ENCODE measurements at places on chromosomes 1 and 21. TPM values are rescaled to one million over a fixed set of nuclear protein-coding genes. Genes with fewer than 3 reads are reported as not detected.

The FBLIM1 gene
- 198 TPM for total RNA-seq

The DCDC2B gene
- total RNA-seq, result not detected

DNA sequence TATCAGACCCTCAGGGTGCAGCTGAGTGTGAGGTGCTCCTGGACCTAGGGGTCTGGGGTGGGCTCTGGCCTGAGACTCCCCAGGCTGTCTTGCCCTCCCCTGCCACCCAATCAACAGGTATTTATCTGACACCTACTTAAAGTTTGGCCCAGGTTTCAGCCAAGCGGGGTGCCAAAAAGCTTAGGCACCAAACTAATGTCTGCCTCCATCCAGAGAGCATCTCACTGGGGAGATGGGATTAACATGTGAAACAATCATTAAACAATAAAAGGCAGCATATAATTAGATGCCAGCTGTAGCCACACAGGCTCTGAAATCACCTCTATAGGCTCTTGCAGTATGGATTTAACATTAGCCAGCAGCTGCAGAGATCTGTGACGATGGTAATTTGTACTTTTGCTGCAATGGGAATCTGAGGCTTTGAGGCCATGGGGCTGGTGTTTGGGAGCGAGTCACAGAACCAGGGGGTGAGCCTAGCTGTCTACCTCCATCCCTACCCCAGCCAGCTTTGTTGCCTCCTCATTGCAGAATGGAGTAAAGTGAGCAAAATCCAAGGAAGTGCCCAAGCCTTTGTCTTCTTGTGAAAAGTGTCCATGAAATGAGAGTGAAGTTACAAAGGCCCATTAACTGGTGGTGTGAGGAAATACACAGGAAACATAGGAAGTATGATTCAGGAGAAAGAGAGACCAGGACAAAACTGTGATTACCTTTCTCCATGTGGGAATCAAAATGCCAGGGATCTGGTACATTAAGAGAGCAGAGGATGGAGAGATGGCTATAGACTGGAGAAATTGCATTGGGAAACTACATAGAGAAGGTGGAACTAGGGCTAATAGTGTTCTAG, 36.1 kb downstream of the EIF2D start:
- peaks cover 7% of the 10 kb centered on the region for H3K27me3 ChIP-seq
- H3K4me3 ChIP-seq, result no peak overlapping the region
- no peak overlapping the region for H3K27ac ChIP-seq
- H3K4me1 ChIP-seq, result peaks cover 14% of the 10 kb centered on the region
- H3K36me3 ChIP-seq, result no peaks in the 10 kb centered on the region

DNA sequence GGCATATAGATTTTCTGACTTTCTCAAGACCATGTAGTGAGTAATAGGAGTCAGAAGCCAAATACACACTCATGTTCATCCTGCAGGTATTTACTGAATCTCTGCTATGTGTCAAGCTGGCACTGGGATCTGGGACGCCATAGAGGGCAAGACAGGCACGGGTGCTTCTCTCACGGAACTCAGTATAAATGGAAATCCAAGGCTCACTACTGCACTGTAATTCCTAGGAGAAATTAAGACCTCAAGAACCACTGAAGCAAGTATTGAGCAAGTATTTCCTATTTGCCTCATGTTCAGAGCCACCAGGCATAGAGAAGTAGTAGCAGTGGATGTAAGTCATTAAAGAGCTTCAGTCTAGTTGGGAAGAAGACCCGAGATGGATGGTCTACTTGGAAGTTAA, 38.9 kb downstream of the EIF2D start:
- no peak for DNase-seq
- no peak overlapping the region for H3K27ac ChIP-seq
- H3K4me1 ChIP-seq, result peaks cover 14% of the 10 kb centered on the region
- H3K27me3 ChIP-seq, result peaks cover 10% of the 10 kb centered on the region
- H3K4me3 ChIP-seq, result no peak overlapping the region

- no peaks in the 10 kb centered on the region for H3K36me3 ChIP-seq
- peaks cover 9% of the 10 kb centered on the region for H3K27me3 ChIP-seq
- no peak overlapping the region for H3K4me3 ChIP-seq
- no peak overlapping the region for H3K27ac ChIP-seq
- H3K4me1 ChIP-seq, result peaks cover 6% of the 10 kb centered on the region
Measured at GRCh38 chr1:111476761-111477309, 3.1 kb downstream of the C1orf162 start.

The TEDDM1 gene
- not detected for total RNA-seq

- no peak for DNase-seq
- peaks cover 32% of the 10 kb centered on the region for H3K4me1 ChIP-seq
- no peak overlapping the region for H3K4me3 ChIP-seq
- no peaks in the 10 kb centered on the region for H3K36me3 ChIP-seq
- no peak overlapping the region for H3K27ac ChIP-seq
Measured at GRCh38 chr1:199685369-199685768, 342.1 kb upstream of the NR5A2 start.

The OR2T35 gene
- total RNA-seq, result not detected

The AMY1C gene
- not detected for total RNA-seq

GRCh38 chr1:162366671-162367070, 10.0 kb downstream of the SPATA46 start:
- peaks cover 13% of the 10 kb centered on the region for H3K36me3 ChIP-seq
- no peak for DNase-seq
- no peak overlapping the region for H3K27ac ChIP-seq
- no peak overlapping the region for H3K4me3 ChIP-seq

The C1orf116 gene
- 0.08 TPM for total RNA-seq

- H3K4me3 ChIP-seq, result no peak overlapping the region
- no peak for DNase-seq
- H3K4me1 ChIP-seq, result peaks cover 8% of the 10 kb centered on the region
- H3K36me3 ChIP-seq, result no peaks in the 10 kb centered on the region
- H3K27ac ChIP-seq, result no peak overlapping the region
Measured at GRCh38 chr1:109259674-109260557, 10.6 kb downstream of the CELSR2 start.

DNA sequence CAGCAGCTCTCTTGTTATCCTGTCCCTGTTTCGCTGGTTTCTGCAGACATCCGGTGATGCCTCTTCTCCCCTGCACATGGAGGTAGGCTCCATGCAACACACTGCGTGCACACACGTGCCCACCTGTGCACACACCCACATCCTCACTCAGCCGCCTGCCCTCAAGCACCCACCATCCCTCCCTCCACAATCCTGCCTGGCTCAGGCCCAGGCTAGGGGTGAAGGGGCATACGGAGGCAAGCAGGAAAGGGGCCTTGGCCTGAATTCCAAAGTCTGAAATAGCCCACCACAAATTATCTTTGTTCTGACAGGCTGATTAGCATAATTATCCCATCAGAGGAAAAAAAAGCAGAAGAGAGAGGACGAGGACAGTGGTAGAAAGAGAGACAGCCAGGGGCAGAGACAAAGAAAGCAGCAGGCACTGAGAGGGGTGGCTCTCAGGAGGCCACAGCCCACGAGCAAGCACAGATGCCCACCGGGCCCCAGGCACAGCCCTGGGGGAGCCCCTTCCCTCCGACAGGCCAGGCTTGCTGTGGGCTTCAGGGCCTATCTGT, 73.2 kb downstream of the GRIK3 start:
- H3K36me3 ChIP-seq, result peaks cover 8% of the 10 kb centered on the region
- no peak for DNase-seq
- peaks cover 25% of the 10 kb centered on the region for H3K27me3 ChIP-seq
- H3K4me1 ChIP-seq, result peaks cover 4% of the 10 kb centered on the region
- no peak overlapping the region for H3K4me3 ChIP-seq
- H3K27ac ChIP-seq, result no peak overlapping the region

DNA sequence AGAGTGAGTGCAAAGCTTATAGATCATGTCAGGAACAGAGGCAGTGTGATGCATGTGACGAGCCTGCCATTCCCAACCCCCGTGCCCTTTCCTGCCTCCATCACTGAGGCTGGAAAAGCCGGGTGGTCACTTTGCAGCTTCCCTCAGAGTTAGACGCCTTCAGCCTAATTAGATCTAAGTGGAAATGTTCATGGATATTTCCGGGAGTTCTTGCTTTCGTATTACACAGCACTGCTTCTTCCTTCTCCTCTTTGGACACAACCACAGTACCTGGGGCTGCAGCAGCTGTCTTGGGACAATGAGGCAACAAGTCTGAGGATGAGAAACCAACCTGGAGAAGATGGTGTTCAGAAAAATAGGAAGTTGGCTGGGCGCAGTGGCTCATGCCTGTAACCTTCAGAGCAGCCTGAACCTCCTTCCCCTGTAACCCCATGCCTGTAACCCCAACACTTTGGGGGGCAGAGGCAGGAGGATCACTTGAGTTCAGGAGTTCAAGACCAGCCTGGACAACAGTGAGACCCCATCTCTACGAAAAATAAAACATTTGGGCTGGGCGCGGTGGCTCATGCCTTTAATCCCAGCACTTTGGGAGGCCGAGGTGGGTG, 24.5 kb downstream of the SERINC2 start:
- H3K4me3 ChIP-seq, result no peak overlapping the region
- no peaks in the 10 kb centered on the region for H3K4me1 ChIP-seq
- no peak for DNase-seq
- no peak overlapping the region for H3K27ac ChIP-seq
- H3K36me3 ChIP-seq, result peaks cover 13% of the 10 kb centered on the region

DNA sequence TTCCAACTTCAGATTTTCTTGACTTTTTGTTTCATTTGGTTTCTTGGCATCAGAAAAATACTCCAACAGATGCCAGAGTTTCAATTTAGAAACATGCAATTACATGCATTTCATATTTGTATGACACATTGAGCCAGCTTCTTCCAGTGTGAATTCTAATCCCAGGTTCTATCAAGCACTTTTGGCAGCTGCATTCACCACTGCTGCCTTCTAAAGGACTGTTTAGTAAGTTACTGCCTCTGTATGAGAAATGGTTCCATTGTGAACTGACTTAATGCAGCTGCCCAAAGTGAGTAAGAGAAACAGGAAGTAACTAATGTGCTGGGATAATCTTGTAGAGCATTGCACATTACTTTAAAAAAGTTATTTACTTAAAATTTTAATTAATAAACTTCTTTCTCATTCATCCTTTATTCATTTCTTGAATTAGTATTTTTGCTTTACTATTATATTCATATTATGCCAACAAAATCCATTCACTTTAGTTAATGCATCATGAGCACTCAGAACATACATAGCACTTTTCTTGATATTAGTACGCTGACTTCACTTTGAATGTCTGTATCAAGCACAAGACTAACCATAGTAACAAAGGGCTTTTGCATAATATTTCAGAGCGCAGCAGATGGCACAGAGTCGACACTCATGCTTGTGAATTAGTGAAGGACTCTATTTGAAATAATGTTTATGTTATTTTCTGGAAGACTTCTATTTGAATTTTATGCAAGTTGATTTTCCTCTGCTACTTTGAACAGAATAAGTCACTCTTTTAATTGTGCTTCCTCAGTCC, 9.8 kb downstream of the RGS18 start:
- H3K4me1 ChIP-seq, result peaks cover 28% of the 10 kb centered on the region
- H3K36me3 ChIP-seq, result no peaks in the 10 kb centered on the region
- H3K4me3 ChIP-seq, result no peak overlapping the region

The CD5L gene
- not detected for total RNA-seq

DNA sequence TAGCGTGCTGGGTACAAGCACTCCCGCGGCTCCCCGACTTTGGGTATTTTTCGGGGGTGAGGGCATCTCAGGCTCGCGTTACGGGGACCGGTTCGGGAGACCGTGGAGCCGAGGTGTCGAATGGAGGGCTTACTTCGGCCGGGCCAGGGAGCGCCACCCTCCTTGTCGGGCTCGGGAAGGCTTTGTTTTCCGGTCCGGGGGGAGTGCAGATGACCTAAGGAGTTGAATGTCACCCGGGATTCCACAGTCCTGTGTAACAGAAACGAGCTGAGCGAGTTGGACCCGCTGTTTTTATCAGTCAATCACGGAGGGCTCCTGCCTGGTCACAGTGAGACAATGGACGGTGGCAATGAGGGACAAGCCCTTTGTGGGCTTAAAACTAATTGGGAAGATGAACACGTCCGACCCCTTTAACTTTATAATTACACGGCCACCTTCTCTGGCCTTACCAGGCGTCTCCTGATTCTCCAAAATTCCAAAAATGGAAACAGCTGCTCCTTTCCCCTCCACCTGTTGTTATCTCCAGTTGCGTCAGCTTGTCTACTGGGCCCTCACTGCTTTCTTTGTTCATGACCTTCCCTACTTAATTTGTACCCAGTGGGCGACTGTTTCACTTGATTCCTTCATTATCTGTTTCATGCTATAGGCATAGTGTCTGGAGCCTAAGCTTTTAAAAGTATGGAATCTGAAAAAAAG, 929 bp upstream of the TRIM45 start:
- peaks cover 3% of the 10 kb centered on the region for H3K27me3 ChIP-seq
- peaks cover 6% of the 10 kb centered on the region for H3K4me1 ChIP-seq
- peak overlapping the region; percentile 91 for H3K4me3 ChIP-seq
- H3K36me3 ChIP-seq, result peaks cover 7% of the 10 kb centered on the region
- peak overlapping the region; percentile 83 for H3K27ac ChIP-seq

DNA sequence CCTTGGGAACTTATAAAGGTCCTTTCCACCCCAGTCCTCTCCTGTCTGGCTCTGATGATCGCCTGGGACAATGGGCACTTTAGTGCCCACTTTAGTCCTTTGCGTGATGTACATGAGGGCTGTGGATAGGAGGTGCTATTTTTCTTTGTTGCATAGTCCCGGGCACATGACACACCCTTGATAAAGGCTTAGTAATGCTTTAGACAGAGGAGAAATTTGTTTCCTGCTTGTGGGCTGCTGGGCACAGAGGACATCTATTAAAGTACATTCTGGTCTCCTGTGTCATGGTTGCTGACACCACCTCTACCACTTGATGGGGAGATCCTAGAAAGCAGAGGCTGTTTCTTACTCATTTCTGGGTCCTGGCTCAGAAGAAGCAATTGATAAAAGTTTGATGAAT, 5.4 kb upstream of the KNCN start:
- H3K4me3 ChIP-seq, result no peak overlapping the region
- peaks cover 4% of the 10 kb centered on the region for H3K27me3 ChIP-seq
- peaks cover 10% of the 10 kb centered on the region for H3K4me1 ChIP-seq

GRCh38 chr1:107648071-107648470, 316.9 kb downstream of the VAV3 start:
- DNase-seq, result no peak
- H3K4me3 ChIP-seq, result no peak overlapping the region
- no peaks in the 10 kb centered on the region for H3K4me1 ChIP-seq
- no peaks in the 10 kb centered on the region for H3K27me3 ChIP-seq
- H3K36me3 ChIP-seq, result peaks cover 5% of the 10 kb centered on the region

DNA sequence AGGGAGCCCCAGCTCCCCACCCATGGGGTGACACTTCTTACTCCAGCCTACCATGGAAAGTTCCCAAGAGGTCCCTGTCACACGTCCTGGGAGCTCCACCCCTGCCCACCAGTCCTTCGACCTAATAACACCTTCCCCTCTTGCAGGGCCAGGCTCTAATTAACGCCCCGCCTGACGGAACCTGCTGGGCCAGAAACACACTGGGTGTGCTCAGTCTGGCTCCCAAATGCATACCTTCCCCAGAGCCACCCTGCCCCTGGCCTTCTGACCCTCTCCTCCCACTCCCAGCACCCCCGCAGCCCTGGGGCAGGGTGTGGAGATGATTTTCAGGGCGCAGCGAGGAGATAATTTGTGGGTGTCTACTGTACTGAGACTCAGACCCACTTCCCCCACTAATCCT, 20.6 kb downstream of the PGLYRP3 start:
- no peak for DNase-seq
- H3K4me1 ChIP-seq, result peaks cover 41% of the 10 kb centered on the region
- peak overlapping the region; percentile 72 for H3K4me3 ChIP-seq
- H3K27me3 ChIP-seq, result no peaks in the 10 kb centered on the region
- peaks cover 4% of the 10 kb centered on the region for H3K36me3 ChIP-seq
- H3K27ac ChIP-seq, result peak overlapping the region; percentile 86
